ENCODE measurements at places on chromosomes 1 and 21.
A peak's percentile ranks its signal among the peaks of the same experiment; 100 is the strongest.

GRCh38 chr1:223199094-223199647 is 56.1 kb upstream of the TLR5 start:
- no peak for DNase-seq

DNA sequence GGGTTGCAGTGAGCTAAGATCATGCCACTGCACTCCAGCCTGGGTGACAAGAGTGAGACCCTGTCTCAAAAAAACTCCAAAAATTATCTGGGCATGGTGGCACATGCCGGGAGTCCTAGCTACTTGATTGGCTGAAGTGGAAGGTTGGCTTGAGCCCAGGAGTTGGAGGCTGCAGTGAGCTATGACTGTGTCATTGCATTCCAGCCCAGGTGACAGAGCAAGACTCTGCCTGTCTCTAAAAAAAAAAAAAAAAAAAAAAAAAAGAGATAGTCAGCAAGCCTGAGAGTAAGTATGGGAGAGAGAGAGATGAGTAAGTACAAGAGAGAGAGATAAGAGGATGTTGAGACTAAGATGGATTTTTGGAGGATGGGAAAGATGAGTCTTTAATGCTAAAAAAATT is 180.8 kb upstream of the CACYBP start:
- no peak for DNase-seq

- DNase-seq, result no peak
Observed at GRCh38 chr1:44862829-44863401, 19.9 kb upstream of the PTCH2 start.

DNA sequence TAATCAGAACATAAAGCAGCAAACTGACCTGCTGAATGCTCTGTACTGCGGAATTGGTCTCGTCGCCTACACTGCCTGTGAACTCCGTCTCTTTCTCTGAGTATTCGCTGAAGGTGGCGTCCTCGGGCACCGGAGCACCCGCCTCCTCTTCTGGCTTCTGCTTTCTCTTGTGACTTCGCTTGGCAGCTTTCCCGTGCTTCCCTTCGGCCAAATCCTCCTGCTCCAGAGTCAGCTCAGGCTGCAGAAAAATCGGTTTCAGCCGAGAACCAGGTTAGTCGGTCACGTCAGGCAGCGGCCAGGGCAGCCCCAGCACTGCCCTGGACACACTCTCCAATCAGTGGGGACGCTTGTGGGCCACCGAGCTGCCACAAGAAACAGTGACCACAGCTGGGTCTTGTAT is 35.8 kb upstream of the RIPK4 start:
- no peak for DNase-seq

DNA sequence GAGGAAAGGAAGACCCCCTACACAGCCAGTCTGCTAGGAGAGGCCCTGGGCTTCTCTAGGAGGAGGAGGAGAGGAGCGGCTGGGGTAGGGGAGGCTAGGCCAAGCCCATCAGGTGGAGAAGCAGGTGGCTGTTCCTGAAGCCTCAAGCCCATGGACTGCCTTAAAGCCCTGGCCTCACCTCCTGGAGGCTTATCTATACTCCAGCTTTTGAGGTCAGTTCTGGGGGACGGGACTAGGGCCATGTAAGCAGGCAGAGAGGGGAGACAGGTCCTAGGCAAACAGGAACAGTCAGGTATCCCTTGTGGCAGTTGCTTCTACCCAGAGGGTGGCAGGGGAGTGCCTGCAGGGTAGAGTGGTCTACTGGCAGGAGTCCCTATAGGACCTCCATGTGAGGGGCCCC is 40.6 kb downstream of the KCNC4 start:
- no peak for DNase-seq

- peak; percentile 51 for DNase-seq
Observed at GRCh38 chr1:248622570-248623001, 12.3 kb downstream of the OR2T11 start.
